Stimulated activated CD8-positive, alpha-beta memory T cell treated with anti-CD3 and anti-CD28 coated beads, Interleukin-2, amount 100 ng/mL, for 1 hour (primary cell): ENCODE measurements at places on chromosomes 1 and 21.

DNA sequence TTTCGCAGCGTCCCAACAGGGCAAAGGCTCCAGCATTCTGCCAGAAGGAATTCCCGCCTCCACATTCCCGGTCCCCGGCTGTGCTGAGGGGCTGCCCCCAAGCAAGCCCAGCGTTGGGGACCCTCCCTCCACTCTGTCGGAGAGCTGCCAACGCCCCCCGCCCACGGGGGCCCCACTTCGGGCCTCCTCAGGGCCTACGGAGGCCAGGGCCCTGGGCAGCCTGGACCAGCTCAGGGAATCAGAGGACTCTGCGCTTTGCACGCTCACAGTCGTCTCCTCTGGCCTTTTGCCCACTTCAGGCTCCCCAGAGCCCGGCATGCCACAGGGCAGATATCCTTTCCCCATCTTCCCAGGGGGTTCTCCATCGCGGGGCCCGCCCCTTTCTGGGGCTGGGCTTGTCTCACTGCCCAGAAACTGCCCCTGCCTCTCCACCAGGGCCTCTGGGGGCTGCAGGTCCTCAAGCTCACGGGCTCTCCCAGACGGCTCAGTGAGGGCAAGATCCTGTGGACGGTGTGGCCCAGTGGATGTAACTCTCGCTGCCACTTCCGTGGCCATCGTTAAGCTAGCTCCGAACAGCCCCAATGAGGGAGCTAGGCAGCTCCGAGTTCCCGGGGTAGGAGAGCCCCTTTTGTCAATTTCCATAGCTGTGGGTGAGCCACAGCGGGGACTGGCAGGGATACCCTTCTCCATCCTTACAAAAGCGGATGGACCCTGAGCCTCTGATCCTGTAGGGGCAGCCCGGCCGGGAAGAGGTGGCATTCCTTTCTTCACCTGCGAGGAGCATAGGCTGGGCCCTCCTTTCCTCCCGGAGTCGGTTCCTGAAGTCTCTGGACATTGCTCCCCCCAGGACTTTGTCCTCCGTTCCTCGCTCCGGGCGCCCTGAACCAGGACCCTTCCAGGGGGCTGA lies 2.8 kb downstream of the ITPKB start:
- DNase-seq, result no peak

- no peak for DNase-seq
Observed at GRCh38 chr1:210074904-210075303, 136.9 kb downstream of the SYT14 start.

- no peak for DNase-seq
Observed at GRCh38 chr1:93669369-93669768, 12.3 kb downstream of the BCAR3 start.

- no peak for DNase-seq
Observed at GRCh38 chr21:41229509-41230248, 61.7 kb downstream of the BACE2 start.

DNA sequence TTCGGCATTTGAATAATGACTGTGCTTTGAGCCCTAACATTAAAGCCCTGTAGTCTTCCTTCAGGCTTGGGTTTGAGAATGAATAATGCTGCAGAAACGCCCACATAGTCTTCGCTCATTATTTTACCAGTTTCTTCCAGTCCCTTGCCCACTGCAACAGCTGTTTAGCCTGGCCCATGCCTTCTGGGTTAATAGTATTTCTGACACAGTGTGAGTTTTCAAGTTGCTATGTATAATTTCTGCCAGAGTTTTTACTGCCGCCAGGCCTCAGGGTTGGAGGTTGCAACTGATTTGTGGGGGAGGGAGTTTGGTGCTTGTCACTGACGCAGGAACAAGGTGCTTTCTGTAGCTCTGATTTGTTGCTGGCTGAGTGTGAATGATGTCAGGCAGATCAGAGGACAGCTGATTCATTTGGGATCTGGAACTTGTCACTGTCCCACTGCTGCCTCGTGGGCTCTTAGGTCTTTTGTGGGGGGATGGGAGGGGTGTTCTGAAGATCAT lies 109.8 kb downstream of the MAST2 start:
- DNase-seq, result no peak
